ENCODE measurements at places on chromosomes 5 and 9.

- peak; percentile 61 for DNase-seq
These were observed 52.3 kb downstream of the TLE4 start for GRCh38 chr9:79623799-79624721.

DNA sequence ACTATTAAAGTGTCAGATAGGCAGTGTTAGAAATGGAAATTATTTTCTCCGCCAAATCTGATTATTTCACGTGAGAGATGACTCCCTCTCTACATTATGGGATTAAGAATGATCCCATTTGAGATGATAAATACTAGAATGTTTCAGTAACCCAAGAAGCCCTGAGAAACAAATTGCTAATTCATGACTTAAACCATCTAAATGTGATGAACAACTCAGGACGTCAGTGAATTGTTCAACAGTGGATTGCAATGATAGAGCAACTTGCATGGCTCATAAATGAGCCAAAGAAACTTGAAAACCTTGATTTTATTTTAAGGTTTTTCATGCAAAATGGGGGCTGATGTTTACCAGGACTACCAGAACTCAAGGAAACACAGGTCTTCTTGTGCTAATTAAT lies 350.5 kb upstream of the WWC1 start:
- DNase-seq: no peak

DNA sequence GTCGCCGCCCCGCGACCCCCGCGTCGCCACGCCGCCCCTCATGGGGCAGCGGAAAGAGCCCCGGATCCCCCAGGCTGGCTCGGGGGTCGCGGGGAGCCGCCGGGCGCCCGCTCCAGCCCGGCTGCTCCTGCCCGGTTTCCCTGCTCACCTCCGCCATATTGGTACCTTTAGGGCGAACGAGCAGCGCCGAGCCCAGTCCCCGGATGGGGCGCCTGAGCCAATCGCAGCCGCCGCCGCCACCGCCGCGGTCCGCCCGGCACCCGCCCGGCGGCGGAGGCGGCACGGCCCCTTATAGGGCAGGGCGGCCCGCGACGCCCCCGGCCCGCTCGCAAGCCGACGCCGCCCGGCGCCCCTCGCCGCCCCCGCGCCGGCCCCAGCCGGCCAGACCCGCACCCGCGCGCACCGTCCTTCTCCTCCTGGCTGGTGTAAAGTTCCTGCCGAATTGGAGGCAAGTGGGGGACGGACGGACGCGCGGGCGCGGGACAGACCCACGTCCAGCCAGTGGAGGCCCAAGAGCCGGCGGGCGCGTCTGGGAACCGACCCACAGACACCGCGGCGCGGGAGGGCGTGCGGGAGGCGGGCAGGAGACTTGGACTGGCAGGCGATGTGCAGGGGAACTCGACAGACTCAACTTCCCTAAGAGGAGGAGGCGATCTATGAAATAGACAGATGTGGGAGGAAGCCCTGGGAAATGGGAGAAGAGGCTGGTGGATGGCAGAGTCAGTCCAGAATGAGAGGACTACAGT lies at the start of gene MIER3:
Gene MIER3, minus strand, starts transcription at position 178 of the 746 bp plus-strand sequence. Its CDS starts 21 bp downstream, at position 157.
- peak; percentile 89 for DNase-seq

- DNase-seq: no peak
These were observed 48.4 kb upstream of the SNAPC3 start for GRCh38 chr9:15374310-15374709.

DNA sequence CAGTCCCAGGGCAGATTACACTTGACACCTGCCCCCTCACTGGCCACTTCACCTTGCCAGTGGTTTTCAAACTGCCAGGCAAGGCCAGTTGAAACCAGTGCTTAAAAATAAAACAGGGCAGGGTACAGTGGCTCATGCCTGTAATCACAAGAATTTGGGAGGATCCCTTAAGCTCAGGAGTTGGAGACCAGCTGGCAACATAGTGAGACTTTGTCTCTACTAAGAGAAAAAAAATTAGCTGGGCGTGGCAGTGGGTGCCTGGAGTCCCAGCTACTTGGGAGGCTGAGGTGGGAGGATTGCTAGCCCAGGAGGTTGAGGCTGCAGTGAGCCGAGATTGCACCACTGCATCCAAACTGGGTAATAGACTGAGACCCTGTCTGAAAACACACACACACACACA lies 58.1 kb downstream of the ROPN1L start:
- no peak for DNase-seq

DNA sequence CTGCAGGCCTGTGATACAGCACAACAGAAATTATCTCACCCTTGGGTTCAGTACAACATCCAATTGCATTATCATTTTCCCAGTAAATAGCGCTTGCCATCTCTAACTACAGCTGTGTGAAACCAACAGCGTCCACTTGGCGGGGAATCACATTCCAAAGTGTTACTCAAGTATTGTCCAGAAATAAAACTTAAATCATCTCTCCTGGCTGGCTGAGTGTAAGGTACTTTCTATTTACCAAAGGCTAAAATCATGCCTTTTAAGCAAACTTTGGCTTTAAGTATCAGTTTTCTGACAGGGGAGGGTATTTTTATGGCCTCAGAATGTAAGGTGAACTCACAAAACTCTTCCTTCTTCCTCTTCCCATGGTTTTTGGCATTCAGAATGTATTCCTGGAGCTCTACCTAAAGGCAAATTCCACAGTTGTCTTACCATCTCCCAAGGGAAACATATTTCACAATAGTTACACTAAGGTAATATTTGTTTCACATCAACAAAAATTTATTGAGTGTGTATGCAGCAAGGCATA lies 205.6 kb upstream of the MPDZ start:
- DNase-seq: peak; percentile 96

- peak; percentile 55 for DNase-seq
These were observed 138.5 kb downstream of the TTLL11 start for GRCh38 chr9:121954477-121955140.

- DNase-seq: peak; percentile 74
These were observed 156.8 kb downstream of the MAPKAP1 start for GRCh38 chr9:125549891-125550885.

DNA sequence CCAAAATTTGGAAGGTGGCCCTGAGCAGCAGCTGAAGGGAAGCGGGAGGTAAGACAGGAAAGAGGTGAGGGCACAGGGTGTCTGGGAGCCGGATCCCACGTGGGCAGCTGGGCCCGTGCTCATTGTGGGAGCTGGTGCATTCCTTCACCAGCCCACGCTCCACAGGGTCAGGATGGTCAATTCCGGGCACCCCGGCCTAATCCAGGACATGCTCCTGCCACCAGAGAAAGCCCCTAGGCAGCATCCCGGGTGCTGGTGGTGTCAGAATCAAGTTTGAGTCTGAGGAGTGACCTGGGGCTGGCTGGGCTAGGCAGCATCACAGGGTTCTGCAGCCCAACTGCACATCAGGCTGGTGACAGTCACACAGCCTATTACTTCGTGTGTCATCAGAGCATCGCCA lies 7.1 kb upstream of the PDCD6 start:
- no peak for DNase-seq

DNA sequence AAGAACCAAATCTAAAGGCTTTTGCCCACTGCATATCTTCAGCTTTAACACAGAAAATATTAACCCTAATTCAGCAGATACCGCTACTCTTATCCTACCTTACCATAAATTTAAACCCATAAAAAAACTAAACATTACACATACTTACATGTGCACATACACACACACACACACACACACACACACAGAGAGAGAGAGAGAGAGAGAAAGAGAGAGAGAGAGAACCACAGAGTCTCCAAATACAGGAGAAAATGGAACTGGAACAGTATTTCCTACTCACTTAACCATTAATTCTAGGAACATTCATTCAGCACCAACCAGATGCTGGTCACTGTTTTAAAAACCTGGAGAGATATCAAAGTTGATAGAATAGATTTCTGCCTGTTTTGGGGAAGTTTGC lies 53.7 kb downstream of the EFNA5 start:
- DNase-seq: no peak

Data from muscle of leg (tissue), 16 donors.